ENCODE measurements at places on chromosomes 12 and 14.
A peak's percentile ranks its signal among the peaks of the same experiment; 100 is the strongest.

DNA sequence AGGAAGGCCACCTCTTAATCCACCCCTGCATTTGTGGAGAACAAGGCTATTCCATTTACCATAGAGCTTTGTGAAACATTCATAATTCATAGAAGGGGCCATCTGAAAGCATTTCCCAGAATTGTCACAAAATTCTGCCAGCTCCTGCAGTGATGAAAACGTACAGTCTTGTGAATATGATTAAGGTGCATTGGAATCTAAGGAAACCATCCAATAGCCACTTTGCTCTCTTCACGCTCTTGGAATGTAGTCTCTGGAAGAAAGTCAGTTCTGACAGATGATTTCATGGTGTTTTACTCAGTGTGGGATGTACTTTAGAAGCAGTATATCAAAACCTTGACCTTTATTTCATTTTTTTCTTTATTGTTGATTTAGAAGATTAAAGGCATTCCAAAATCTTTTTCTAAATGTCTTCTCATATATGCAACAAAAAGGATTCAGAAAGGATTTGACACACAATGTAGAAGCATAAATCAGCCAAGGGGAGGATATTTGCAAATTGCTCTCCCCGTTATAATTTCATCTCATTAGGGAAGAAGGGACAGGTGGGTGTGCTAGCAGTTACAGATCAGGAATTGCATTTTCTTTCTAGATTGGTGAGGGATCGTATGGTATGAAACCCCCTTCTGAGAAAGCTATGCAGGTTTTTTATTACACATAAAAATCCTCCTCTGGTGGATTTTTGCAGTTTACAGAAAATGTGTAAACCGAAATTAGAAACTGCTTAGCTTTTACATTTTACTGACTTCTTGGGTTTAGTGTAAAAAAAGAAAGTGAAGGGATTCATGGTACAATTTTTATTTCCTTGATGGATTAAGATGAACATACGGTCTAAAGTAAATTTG is 390.2 kb downstream of the LRIG3 start:
- DNase-seq, result peak; percentile 70

DNA sequence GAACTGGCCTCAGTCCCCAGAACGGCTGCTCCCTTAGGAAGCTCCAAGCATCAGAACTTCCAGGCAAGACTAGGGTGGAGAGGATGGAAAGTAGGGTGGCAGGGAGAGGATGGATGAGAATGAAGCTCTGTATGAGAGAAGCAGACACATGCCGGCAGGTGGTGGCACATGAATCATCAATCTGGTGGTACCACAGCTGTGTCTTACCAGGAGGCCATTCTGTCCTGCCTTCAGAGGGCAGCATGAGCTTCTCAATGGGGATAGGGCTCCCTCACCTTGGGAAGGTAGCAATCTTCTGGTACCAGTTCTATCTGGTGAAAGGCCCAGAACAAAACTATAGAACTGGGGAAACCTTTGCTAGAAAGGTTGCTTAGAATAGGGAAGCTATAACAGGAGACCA is 55.4 kb upstream of the PYGL start:
- no peak for DNase-seq

GRCh38 chr12:130954544-130954831 is 781 bp downstream of the ADGRD1 start:
- DNase-seq, result no peak

- no peak for DNase-seq
These were observed 115.5 kb upstream of the G2E3 start for GRCh38 chr14:30443368-30444007.

DNA sequence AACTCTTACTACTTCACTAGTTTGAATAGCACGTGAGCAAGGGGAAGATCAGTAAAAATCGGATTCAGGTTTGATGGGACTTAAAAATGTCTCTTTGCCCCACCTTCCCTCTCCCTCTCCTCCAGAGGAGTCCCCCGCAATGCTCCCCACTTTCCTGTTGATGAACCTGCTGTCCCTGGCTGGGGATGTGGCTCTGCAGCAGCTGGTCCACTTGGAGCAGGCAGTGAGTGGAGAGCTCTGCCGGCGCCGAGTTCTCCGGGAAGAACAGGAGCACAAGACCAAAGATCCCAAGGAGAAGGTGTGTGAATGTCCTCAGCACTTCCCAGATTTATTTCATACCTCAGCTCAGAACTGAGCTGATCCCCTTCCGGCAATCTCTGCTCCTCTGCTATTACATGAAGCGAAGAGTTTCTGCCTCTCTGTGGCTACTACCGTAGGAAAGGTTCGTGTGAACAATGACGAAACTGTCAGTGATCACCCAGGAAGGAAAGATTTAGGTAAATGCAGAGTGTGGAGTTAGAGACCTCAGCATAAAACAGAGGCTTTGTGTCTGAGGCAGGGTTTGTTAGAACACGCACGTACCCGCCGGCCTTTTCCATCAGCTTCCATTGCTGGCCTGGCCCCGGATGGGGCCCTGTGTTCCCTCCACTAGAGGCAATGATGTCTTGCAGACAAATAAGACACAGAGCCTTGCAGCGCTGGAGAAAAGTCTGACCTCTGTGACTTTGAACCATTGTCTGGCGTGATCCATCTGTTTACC is 7.4 kb upstream of the GAPDH start:
- DNase-seq, result no peak

DNA sequence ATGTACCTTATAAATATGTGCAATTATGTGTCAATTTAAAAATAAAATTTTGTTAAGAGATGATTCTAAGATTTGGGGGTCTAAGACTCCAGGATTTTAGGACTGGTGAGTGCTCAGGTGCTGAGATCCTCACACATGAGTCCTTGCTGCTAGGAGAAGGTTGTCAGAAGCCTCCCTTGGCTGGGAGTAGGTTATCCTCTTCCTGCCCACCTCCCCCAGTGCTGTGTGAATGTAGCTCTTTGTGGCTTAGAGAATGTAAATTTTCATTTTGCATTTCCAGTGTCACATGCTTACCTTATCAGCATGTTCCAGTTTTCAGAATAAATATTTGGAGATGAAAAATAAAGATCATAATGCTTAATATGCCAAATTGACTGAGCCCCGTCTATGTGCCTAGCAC is 114.2 kb upstream of the MDM1 start:
- no peak for DNase-seq

DNA sequence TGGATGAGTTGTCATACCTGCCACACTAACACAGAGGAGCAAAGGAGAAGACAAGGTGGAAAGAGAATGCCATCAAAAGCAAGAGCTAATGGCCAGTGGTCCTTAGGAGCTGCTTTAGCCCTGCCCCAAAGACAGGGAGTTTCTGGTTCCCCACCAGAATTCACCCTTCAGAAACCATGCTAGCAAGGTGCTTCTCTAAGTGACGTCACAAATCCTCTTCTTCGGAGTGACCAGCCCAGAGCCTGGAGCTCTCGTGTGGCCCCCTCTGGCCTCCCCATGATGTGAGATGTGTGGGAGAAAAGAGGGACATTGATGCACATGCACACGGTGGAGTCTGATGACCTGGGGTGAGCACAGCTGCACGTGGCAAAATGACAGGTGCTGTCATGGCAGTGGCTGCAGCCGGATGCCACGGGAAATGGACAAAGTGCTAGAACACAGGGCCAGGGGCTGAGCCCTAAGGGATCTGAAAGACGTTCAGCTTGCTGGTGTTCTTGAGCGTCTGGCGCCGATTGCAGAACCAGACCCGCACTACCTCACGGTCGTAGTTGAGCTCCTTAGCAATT is 16.9 kb upstream of the TFCP2 start:
- no peak for DNase-seq

Data from spinal cord (tissue), 10 donors.